IMR-90 (cell line): ENCODE measurements at places on chromosomes 1 and 21. TPM values are rescaled to one million over a fixed set of nuclear protein-coding genes. Genes with fewer than 3 reads are reported as not detected.

- DNase-seq, result no peak
- H3K4me1 ChIP-seq, result peaks cover 74% of the 10 kb centered on the region
- no peaks in the 10 kb centered on the region for H3K27me3 ChIP-seq
Measured at GRCh38 chr1:21337454-21337927, 47.2 kb upstream of the ECE1 start.

DNA sequence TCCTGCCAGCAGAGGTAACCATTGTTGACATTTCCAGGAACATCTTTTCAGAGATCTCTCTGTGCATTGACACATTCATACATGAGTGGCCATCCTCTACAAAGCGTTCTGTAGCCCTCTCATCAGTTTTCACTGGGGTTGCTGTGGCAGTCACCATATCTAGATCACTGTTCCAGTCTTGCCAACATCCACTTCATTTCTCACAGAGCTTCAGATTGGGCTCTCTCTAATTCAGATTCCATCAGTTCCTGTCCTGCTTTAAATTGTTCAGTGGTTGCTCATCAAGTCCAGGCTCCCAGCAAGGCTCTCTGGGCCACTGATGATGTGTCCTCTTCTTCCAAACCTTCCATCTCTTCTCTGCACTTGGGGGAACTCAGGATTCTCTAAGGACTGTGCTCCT is 173.7 kb downstream of the KCNJ6 start:
- H3K4me1 ChIP-seq, result 0 out of 2 replicates have a peak, but pooled peaks cover 1% of the 10 kb centered on the region
- DNase-seq, result peak; percentile 4
- H3K4me3 ChIP-seq, result no peak overlapping the region
- peaks cover 26% of the 10 kb centered on the region for H3K27me3 ChIP-seq
- H3K27ac ChIP-seq, result no peak overlapping the region

- H3K27me3 ChIP-seq, result no peaks in the 10 kb centered on the region
- DNase-seq, result no peak
- H3K4me1 ChIP-seq, result peaks cover 3% of the 10 kb centered on the region; the same call in 1 of the 2 replicates
- H3K27ac ChIP-seq, result no peak overlapping the region
Measured at GRCh38 chr21:17048974-17049373, 463.9 kb upstream of the CXADR start.

DNA sequence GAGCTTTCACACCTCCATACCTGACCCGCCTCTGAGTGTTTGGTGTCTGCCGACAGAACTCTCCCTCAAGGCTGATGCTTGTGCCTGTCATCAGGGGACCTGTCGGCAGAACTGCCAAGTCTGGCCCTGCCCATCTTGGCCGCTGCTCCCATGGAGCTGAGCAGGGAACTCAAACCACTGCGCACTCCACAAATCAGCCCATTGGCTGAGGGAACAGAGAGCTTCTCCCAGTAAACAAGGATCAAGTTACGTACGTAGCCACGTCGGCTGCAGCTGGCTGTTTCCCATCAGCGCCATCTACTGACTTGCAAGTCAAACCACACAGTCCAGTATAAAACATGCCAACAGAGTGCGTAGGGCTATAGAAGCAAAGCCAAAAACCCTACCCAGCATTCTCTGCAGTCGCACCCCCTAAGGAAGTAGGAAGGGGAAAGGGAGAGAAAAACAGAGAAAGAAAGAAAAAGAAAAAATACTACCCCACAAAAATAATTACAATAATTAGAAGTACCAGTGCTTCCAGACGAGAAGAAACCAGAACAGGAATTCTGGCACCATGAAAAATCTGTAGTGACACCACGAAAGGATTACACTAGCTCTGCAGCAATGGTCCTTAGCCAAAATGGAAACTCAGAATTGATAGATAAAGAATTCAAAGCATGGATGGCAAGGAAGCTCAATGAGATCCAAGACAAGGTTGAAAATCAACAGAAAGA is 13.1 kb downstream of the KRTAP13-1 start:
- no peak overlapping the region for H3K4me3 ChIP-seq
- no peaks in the 10 kb centered on the region for H3K36me3 ChIP-seq
- H3K4me1 ChIP-seq, result no peaks in the 10 kb centered on the region

DNA sequence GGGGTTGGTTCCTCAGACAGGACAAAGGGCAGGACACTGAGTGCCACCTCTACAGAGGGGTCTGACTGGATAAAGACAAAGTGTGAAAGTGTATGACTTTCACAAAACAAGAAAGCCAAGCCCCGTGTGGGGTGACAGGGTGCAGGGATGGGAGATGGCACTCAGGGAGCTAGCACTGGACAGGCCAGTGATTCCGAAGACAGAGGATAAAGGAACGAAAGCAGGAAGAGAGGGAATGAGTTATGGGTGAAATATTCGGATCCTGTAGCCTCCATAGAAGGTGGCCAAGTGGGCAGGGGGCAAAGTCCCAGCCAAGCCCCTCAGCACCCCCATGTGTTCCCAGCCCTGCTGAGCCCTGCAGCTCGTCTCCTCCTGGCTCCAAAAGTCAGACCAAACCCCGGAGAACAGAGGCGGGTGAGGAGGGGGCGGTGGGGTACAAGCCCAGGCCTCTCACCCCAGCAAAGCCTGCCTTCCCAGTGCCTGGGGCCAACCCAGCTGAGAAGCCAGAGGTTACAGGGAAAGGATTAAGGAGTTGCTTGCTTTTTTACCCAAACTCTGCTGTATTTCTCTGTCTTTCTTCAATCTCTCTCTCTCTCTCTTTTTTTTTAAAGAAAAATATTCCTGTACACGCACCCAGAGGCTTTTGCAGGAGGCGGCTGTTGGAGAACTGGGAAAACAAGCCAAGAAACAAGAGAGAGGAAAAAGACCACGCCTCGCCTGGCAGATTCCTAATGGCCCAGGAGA is 14.0 kb upstream of the WASF2 start:
- no peaks in the 10 kb centered on the region for H3K36me3 ChIP-seq
- H3K27ac ChIP-seq, result peak overlapping the region; percentile 52; the same call in 1 of the 2 replicates
- peaks cover 15% of the 10 kb centered on the region for H3K4me1 ChIP-seq
- DNase-seq, result peak; percentile 35
- no peaks in the 10 kb centered on the region for H3K27me3 ChIP-seq
- H3K4me3 ChIP-seq, result no peak overlapping the region

DNA sequence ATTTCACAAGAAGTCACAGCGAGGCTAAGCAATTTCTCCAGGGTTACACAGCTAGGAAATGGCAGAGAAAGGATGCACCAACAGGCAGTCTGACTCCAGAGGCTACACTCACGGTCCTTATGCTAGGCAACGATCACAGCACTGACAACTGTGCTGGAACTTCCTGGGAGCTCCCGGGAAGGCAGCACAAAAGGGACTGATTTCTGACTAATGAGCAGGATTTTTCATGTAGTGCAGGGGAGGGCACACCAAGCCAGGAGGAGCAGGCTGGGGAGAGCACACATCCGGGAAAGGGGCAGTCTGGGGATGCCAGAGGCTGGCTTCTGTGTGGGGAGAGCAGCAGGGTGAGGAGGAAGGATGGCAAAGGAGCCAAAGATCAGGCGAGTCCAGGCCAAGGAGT is 486.7 kb downstream of the OMA1 start:
- no peak overlapping the region for H3K4me3 ChIP-seq
- H3K27me3 ChIP-seq, result no peaks in the 10 kb centered on the region
- no peak for DNase-seq
- no peaks in the 10 kb centered on the region for H3K36me3 ChIP-seq
- H3K4me1 ChIP-seq, result no peaks in the 10 kb centered on the region

DNA sequence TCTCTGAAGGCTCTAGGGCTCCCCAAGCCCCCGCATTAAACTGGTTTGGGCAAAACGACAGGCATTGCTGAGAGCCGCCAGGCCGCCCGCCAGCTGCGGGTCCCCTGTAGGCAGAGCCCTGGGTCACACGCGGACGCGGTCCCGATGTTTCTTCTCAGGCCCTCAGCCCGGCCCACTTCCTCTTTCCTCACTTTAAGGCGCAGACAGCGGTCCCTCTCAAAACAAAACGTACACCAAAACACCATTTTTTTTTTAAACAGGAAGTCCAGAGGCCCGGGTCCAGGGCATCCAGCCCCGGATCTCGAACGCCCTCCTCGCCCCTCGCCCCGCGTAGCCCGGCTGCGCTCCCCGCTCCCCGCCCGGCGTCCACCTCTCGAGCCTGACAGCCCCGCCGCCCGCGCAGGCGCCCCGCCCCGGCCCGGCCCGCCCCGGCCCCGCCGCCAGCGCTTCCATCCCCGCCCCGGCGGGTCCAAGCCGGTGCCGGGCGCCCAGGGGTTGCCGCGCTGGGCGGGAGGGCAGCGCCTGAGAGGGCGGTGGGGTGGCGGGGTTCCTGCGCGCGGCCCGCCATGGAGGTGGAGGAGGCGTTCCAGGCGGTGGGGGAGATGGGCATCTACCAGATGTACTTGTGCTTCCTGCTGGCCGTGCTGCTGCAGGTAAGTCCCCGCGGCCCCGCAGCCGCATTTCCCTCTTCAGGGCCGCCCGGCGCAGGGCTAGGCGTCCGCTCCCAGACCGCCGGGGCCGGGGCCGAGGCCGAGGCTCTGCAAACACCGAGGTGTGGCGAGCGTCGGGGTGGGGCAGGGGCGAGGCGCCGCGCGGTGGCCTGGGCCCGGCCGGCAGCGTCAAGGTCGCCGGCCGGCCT is at the start of gene SLC22A15:
Gene SLC22A15, plus strand, starts transcription at position 452 of the 859 bp plus-strand sequence. Its CDS starts 115 bp downstream, at position 567.
- no peaks in the 10 kb centered on the region for H3K36me3 ChIP-seq
- H3K27me3 ChIP-seq, result peaks cover 23% of the 10 kb centered on the region
- H3K4me1 ChIP-seq, result no peaks in the 10 kb centered on the region
- no peak for DNase-seq
- peak within 1 kb of the TSS; percentile 35 for H3K4me3 ChIP-seq
- no peak within 1 kb of the TSS for H3K27ac ChIP-seq

The SLC41A1 gene
- 25.8 and 26.3 TPM in 2 replicates for polyA plus RNA-seq

- H3K4me3 ChIP-seq, result no peak overlapping the region
- no peak for DNase-seq
- H3K4me1 ChIP-seq, result no peaks in the 10 kb centered on the region
- no peaks in the 10 kb centered on the region for H3K36me3 ChIP-seq
- no peak overlapping the region for H3K27ac ChIP-seq
Measured at GRCh38 chr1:157485793-157486192, 66.5 kb downstream of the FCRL5 start.

DNA sequence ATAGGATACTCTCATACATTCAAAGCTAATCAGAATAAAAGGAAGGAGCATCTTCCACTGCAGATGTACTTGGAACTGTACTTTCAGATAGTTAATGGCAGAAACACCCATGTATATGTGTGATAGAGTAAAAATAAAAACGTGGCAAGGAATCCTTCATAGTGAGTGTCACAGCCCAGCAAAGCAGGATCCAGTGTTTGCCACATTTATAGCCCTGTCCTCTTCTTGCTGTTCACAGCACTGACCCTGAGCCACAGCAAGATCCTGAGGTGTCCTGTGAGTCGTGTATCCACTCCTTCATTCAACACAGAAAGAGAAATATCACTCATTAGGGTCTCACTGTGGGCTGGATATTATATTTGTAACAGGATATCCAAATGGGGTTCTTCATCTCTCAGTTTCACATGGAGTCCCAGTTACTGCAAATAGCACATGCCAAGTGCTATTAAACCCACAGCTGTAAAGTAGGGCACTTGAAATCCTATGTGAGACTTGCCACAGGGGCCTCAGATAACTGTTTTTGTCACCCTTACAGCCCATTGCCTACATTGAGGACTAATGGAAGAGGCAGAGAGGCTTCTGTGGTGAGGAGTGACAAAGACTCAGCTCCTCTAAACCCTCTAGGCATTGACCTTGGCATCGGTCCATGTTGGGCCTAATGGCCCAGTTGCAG is 41.3 kb downstream of the CYP2J2 start:
- no peak for DNase-seq
- H3K36me3 ChIP-seq, result no peaks in the 10 kb centered on the region
- H3K27ac ChIP-seq, result no peak overlapping the region
- H3K4me1 ChIP-seq, result no peaks in the 10 kb centered on the region
- H3K27me3 ChIP-seq, result peaks cover 4% of the 10 kb centered on the region; the same call in 1 of the 2 replicates

GRCh38 chr21:25562660-25563059 is 44.6 kb downstream of the MRPL39 start:
- peaks cover 11% of the 10 kb centered on the region for H3K4me1 ChIP-seq
- no peaks in the 10 kb centered on the region for H3K27me3 ChIP-seq
- peak overlapping the region; percentile 17 for H3K27ac ChIP-seq
- peak overlapping the region; percentile 77 for H3K4me3 ChIP-seq

The SLC16A4 gene
- polyA plus RNA-seq, result 20.8 and 27.7 TPM in 2 replicates

DNA sequence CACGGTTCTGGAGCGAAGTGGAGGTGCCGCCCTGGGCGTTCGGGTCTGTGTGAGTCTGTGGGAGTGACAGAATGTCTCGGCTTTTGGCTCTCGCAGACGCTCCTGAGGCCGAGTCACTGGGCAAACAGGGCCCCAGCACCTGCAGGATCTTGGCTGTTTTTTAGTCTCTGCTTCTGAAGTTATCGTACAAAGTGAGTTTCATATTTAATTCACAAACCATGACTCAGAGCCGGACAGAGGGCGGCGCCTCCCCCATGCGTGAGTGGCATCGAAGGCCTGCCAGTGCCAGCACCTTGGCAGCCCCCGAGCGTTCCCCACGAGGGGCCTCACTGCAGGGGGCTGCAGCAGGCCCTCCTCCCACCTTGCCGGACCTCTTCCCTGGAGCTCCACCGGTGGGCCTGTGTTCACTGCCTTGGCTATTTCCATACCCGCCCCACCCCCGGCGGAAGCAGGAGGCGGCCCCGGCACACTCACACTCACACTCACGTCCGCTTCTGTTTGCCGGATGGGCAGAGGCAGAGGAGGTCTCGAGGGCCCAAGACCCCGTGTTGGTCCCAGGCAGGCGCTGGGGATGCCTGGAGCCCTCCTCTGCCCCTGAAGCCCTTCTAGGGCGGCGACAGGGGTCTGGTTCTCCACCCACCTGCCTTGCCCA is 56.3 kb downstream of the MORN1 start:
- H3K36me3 ChIP-seq, result no peaks in the 10 kb centered on the region
- no peaks in the 10 kb centered on the region; the same call in 1 of the 2 replicates for H3K27me3 ChIP-seq
- no peak overlapping the region for H3K27ac ChIP-seq
